Tibial artery (tissue), 4 donors: ENCODE measurements at places on chromosomes 1 and 21.
A peak's percentile ranks its signal among the peaks of the same experiment; 100 is the strongest.

DNA sequence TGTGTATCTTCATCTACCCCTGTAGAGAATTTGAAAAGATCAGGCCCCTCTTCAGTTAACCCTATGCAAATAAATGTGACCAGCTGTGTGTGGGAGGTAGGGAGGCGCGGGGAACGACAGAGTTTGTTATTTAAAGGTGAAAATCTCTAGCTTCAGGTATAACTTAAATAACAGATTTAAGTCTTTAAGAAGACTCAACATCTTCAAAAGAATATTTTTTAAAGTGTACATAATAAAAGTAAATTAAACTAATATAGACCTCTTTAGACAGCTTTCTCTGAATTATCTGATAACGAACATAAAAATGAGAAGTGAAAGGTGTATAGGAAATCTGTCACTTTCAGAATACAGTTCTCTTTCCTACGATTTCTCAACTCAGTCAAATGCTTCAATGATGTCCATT, 16.0 kb downstream of the ANGPTL3 start:
- H3K27me3 ChIP-seq = no peaks in the 10 kb centered on the region
- H3K4me1 ChIP-seq = no peaks in the 10 kb centered on the region
- no peak for DNase-seq
- H3K36me3 ChIP-seq = peaks cover 10% of the 10 kb centered on the region
- H3K27ac ChIP-seq = no peak overlapping the region

GRCh38 chr1:192445839-192446489, 129.2 kb downstream of the RGS21 start:
- no peaks in the 10 kb centered on the region for H3K27me3 ChIP-seq
- DNase-seq = no peak
- H3K36me3 ChIP-seq = no peaks in the 10 kb centered on the region
- H3K4me1 ChIP-seq = no peaks in the 10 kb centered on the region

GRCh38 chr21:27564684-27565301, 597.9 kb upstream of the ADAMTS5 start:
- no peaks in the 10 kb centered on the region for H3K4me1 ChIP-seq
- no peak for DNase-seq
- no peaks in the 10 kb centered on the region for H3K27me3 ChIP-seq

DNA sequence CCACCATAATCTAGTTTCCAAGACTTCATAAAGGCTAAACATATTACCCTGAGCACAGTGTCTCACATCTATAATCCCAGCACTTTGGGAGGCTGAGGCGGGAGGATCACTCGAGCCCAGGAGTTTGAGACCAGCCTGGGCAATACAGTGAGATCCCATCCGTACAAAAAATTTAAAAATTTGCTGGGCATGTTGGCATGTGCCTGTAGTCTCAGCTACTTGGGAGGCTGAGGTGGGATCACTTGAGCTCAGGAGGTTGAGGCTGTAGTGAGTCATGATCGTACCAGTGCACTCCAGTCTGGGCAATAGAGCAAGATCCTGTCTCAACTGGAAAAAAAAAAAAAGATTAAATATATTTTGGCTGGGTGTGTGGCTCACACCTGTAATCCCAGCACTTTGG, 90.1 kb downstream of the PTPN14 start:
- no peak overlapping the region for H3K4me3 ChIP-seq
- no peaks in the 10 kb centered on the region for H3K27me3 ChIP-seq
- H3K4me1 ChIP-seq = no peaks in the 10 kb centered on the region
- H3K36me3 ChIP-seq = no peaks in the 10 kb centered on the region
- H3K27ac ChIP-seq = no peak overlapping the region
- no peak for DNase-seq

DNA sequence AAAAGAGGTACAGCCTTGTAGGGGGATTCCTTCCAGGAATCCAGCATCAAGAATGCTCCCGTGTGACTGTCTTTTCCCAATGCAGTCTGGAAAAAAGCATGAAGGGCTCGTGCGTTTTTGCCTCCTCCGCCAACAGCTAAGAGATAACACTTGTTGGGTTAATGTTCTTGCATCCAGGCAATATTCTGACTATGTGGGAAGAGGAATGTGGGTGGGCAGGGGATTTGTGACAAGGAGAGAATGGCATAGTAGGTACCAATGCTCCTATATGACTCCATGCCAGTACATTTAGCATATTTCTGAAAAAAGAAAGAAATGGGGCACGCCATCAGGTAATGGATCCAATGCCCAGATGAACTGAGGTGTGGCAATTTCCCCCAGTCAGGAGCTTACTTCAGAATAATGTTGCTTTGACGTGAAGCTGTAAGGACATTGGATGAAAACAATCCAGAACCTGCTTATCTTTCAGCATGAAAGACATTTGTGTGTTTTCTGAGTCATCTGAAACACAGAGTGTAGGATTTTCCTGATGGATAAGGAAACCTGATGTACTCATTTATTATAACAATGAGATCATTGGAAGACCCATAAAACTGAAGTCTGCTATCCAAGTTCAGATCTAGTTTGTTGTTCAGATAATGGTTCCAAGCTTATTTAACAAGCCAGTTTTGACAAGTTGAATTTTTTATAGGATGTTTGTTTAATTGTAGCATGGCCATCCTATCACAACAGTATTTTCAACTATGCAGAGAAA, 105.5 kb downstream of the LYPLAL1 start:
- no peaks in the 10 kb centered on the region for H3K36me3 ChIP-seq
- H3K27ac ChIP-seq = no peak overlapping the region
- no peaks in the 10 kb centered on the region for H3K4me1 ChIP-seq
- no peak for DNase-seq
- H3K27me3 ChIP-seq = no peaks in the 10 kb centered on the region
- no peak overlapping the region for H3K4me3 ChIP-seq

GRCh38 chr21:44400791-44401385, 47.5 kb downstream of the TRPM2 start:
- no peaks in the 10 kb centered on the region for H3K36me3 ChIP-seq
- DNase-seq = no peak
- no peaks in the 10 kb centered on the region for H3K27me3 ChIP-seq
- H3K27ac ChIP-seq = no peak overlapping the region

DNA sequence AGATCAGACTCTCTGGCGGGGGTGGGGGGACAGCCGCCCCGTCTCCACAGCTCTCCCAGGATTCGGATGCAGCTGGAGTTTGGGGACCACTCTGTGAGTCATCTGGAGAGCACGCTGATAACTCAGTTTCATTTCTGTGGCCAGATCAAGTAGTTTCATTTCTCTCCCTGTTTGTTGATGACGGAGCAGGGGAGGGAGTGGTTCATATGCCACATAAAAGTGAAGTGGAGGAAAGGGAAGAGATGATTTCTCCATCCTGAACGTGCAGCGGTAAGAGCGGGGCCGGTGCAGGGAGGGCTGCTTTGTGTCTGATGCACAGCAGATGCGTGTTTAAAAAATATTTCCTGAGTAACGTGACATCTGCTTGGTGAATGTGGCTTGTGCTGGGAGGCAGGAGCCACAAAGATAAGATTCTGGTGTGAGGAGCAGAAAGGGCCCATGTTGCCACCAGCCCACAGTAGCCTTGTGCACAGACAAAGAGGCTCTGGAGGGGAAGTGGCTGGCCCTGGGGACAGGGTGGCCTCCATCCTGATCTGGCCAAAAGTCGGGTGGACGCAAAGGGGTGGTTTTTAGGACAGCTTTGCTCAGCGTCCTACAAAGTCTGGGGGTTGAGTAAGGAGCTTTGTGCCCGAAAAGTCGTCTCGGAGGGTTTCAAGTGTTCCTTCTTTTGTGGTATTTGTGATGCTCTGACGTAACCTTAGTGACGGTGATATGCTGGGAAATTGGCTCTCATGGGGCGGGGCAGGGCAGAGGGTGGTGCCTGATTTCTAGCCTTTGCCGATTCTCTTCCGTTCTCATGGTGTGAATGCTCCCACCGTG, at the start of gene MX2:
MX2 (plus strand) TSS at position 242 of the 819 bp plus-strand sequence. CDS start 14,880 bp downstream, outside the sequence.
- no peaks in the 10 kb centered on the region for H3K4me1 ChIP-seq
- no peaks in the 10 kb centered on the region for H3K27me3 ChIP-seq
- H3K36me3 ChIP-seq = no peaks in the 10 kb centered on the region
- DNase-seq = peak; percentile 71

DNA sequence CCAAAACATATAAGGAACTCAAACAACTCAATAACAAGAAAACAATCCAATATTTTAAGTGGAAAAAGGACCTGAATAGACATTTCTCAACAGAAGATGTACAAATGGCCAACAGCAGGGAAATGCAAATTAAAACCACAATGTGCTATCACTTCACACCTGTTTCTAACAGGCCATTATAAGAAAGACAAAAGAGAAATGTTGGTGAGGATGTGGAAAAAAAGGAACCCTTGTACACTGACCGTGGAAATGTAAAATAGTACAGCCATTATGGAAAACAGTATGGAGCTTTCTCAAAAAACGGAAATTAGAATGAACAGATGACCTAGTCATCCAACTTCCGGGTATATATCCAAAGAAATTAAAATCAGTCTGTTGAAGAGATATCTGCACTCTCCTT, 37.8 kb upstream of the CD2 start:
- no peaks in the 10 kb centered on the region for H3K4me1 ChIP-seq
- H3K4me3 ChIP-seq = no peak overlapping the region
- H3K27me3 ChIP-seq = no peaks in the 10 kb centered on the region
- no peak overlapping the region for H3K27ac ChIP-seq
- no peak for DNase-seq
- no peaks in the 10 kb centered on the region for H3K36me3 ChIP-seq

DNA sequence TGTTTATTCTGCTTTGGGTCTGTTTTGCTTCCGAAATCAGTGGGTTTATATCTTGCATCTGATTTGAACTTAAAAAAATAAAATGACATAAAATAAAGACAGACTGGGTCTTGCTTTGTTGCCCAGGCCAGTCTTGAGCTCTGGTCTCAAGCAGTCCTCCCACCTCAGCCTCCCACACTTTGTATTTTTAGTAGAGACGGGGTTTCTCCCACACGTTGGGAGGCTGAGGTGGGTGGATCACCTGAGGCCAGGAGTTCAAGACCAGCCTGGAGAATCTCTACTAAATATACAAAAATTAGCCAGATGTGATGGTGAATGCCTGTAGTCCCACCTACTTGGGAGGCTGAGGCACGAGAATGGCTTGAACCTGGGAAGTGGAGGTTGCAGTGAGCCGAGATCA, 5.9 kb downstream of the ZYG11A start:
- no peak for DNase-seq
- no peaks in the 10 kb centered on the region for H3K4me1 ChIP-seq
- H3K4me3 ChIP-seq = no peak overlapping the region
- H3K36me3 ChIP-seq = no peaks in the 10 kb centered on the region

DNA sequence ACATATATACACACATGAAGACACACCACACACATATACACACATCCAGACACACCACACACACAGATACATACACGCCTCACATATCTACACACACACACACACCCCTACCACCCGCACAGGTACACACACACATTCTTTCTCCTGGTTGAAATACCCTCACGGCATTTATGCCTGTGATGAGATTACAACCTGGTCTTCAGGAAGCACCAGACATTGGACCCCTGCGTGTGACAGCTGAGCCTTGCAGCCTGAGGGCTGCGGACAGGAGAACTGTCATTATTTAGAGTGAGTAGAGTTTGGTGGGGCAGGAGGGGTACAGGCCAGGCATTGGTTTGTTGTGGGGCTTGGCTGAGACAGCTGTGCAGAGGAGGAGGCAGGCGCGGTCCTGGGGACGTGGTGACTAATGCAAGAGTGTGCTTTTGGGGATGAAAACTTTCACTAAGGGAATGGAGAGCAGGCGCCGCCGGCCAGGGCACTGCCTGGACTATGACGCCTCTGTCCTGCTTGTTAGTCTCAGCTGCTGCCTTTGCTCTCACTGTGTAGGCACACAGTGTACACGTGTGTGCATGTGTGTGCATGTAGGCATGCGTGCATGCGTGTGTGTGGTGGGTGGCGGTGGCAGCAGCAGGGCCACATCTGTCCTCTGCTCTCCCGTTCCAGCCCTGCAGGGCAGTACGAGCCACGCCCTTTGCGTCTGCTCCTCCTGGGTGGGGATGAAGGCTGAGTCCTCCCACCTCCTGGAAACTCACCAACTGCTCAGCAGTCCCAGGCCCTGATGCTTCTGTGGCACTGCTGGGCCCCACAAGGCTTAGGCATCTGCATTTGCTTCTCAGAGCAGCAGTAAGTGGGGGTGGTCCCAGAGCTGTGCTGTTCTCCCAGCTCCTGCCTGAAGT, 57.6 kb downstream of the SPSB1 start:
- H3K4me1 ChIP-seq = peaks cover 94% of the 10 kb centered on the region
- peak overlapping the region; percentile 75 for H3K27ac ChIP-seq
- H3K36me3 ChIP-seq = peaks cover 1% of the 10 kb centered on the region
- no peaks in the 10 kb centered on the region for H3K27me3 ChIP-seq

DNA sequence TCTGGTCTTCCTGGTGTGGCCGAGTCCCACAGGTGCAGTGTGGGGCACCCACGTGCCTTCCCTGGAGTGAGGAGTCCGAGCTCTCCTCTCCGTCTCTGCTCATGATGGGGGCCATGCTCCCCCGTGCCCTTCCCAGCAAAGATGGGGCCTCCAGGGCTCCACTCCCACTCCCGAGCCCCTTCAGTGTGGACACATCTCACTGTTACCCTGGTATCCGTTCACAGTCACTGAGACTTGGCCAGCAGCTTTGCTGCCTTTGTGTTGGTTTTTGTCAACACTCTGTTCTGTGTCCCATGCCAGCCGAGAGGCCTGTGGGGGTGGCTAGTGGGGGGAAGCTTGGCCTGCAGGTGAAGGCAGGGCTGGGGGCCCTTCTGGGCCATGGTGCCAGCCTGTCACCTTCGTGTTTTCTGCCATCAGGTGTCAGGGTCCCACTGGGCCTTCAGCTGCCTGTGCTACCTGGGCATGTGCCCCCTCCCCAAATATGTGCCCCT, 46.9 kb upstream of the POFUT2 start:
- H3K36me3 ChIP-seq = no peaks in the 10 kb centered on the region
- H3K27me3 ChIP-seq = no peaks in the 10 kb centered on the region
- H3K27ac ChIP-seq = no peak overlapping the region
- H3K4me3 ChIP-seq = no peak overlapping the region

- DNase-seq = no peak
- H3K4me1 ChIP-seq = no peaks in the 10 kb centered on the region
- no peak overlapping the region for H3K4me3 ChIP-seq
- no peak overlapping the region for H3K27ac ChIP-seq
- H3K36me3 ChIP-seq = no peaks in the 10 kb centered on the region
- no peaks in the 10 kb centered on the region for H3K27me3 ChIP-seq
Measured at GRCh38 chr1:17488995-17489767, 49.7 kb upstream of the RCC2 start.

GRCh38 chr1:55196433-55197035, 18.6 kb downstream of the USP24 start:
- no peaks in the 10 kb centered on the region for H3K27me3 ChIP-seq
- H3K27ac ChIP-seq = no peak overlapping the region
- no peaks in the 10 kb centered on the region for H3K36me3 ChIP-seq
- H3K4me3 ChIP-seq = no peak overlapping the region
- H3K4me1 ChIP-seq = no peaks in the 10 kb centered on the region
- no peak for DNase-seq

DNA sequence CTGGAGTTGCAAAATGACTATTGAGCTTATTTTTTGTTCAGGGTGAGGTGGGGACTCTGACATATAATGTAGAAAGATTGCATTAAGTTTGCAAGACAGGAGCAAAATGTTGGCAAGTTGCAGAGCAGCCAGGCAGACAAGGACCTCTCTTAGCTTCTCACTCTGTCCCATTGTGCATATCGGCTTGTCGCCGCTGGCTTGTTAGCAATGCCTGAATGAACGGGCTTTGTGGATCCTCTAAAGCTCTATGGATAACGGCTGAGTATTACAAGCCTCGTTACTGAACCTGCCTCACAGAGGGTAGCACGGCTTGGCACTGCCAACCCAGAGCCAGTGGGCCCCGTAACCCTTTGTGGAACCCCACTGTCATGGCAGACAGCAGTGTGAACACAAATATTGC, 68.4 kb downstream of the TNR start:
- no peaks in the 10 kb centered on the region for H3K4me1 ChIP-seq
- H3K36me3 ChIP-seq = no peaks in the 10 kb centered on the region
- DNase-seq = no peak
- H3K27me3 ChIP-seq = no peaks in the 10 kb centered on the region
- H3K4me3 ChIP-seq = no peak overlapping the region
